B cell (primary cell): ENCODE measurements at places on chromosomes 5 and 9.
A peak's percentile ranks its signal among the peaks of the same experiment; 100 is the strongest.

DNA sequence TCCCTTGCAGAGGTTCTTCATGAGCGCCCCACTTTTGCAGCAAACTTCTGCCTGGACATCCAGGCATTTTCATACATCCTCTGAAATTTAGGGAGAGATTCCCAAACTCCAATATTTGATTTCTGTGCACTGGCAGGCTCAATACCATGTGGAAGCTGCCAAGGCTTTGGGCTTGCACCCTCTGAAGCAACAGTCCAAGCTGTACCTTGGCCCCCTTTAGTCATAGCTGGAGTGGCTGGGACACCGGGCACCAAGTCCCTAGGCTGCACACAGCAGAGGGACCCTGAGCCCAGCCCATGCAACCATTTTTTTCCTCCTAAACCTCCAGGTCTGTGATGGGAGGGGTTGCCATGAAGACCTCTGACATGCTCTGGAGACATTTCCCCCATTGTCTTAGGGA is 74.7 kb downstream of the ZFAND5 start:
- no peak overlapping the region for H3K27ac ChIP-seq
- no peaks in the 10 kb centered on the region for H3K36me3 ChIP-seq
- no peak overlapping the region for H3K4me3 ChIP-seq
- no peak for DNase-seq

- peaks cover 11% of the 10 kb centered on the region for H3K4me1 ChIP-seq
- peak overlapping the region; percentile 98 for H3K4me3 ChIP-seq
- H3K36me3 ChIP-seq, result peaks cover 12% of the 10 kb centered on the region
- peak overlapping the region; percentile 89 for H3K27ac ChIP-seq
These were observed 812 bp downstream of the CETN3 start for GRCh38 chr5:90408571-90409317.

GRCh38 chr9:123345567-123345955 is 10.4 kb upstream of the CRB2 start:
- no peak for DNase-seq
- H3K4me3 ChIP-seq, result no peak overlapping the region
- H3K27me3 ChIP-seq, result no peaks in the 10 kb centered on the region
- no peaks in the 10 kb centered on the region for H3K36me3 ChIP-seq
- peaks cover 85% of the 10 kb centered on the region for H3K4me1 ChIP-seq
- peak overlapping the region; percentile 61 for H3K27ac ChIP-seq

- H3K27me3 ChIP-seq, result peaks cover 5% of the 10 kb centered on the region
- H3K4me3 ChIP-seq, result no peak overlapping the region
- no peaks in the 10 kb centered on the region for H3K36me3 ChIP-seq
- DNase-seq, result no peak
These were observed 11.3 kb upstream of the ACSL6 start for GRCh38 chr5:132022737-132023136.

GRCh38 chr5:137278476-137278875 is 220.7 kb downstream of the SPOCK1 start:
- no peak overlapping the region for H3K4me3 ChIP-seq
- H3K27ac ChIP-seq, result no peak overlapping the region
- H3K4me1 ChIP-seq, result no peaks in the 10 kb centered on the region
- H3K36me3 ChIP-seq, result no peaks in the 10 kb centered on the region
- DNase-seq, result no peak

DNA sequence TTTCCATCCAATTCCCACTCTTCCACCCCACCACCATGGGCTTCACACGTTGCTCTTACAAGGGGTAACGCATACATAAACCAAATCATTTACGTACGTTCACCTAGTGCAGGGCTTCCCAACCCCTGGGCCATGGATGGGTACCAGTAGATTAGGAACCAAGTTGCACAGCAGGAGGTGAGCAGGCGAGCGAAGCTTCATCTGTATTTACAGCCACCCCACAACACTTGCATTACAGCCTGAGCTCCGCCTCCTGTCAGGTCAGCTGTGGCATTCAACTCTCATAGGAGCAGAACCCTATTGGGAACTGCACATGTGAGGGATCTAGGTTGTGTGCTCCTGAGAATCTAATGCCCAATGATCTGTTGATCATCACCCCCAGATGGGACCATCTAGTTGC is 82.3 kb downstream of the CEMIP2 start:
- no peaks in the 10 kb centered on the region for H3K27me3 ChIP-seq
- no peaks in the 10 kb centered on the region for H3K36me3 ChIP-seq
- DNase-seq, result no peak
- H3K4me1 ChIP-seq, result peaks cover 44% of the 10 kb centered on the region
- no peak overlapping the region for H3K27ac ChIP-seq

DNA sequence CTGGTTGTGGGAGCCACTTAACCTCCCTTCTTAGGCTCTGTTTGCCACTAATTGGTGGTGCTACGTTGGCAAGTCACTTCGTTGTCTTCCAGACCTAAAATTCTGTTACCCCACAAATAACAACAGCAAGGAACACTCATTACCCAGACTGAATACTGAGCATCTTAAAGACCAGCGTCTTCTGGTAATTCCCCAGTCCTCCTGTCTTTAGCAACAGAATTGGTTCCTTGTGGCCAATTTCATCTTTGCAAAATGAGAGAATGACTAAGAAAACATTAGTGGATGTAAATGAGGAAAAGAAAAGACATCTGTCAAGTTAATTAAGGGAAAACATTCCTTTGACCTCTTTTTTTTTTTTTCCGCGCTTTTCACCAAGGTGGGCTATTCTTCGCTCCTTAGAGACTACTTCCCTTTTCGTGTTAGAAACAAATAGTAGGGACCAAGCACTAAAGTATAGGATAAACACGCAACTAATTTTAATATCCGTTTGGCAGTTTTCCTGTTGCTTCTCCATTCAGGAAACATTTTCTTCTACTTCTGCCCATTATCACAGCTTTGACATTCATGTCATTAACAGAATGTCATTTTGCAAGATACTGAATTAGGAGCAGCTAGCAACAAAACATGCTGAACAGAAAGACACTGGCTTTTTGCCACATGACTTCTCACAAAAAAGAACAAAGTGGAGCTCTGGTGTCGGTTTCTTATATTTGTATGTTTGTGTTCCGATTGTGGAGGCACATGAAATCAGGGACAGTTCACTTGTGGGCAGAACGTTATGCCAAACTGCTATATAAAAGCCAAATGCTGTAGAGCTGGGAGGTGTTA is 154.2 kb downstream of the CD180 start:
- no peak overlapping the region for H3K4me3 ChIP-seq
- no peak for DNase-seq
- no peaks in the 10 kb centered on the region for H3K36me3 ChIP-seq
- H3K4me1 ChIP-seq, result no peaks in the 10 kb centered on the region
- H3K27ac ChIP-seq, result no peak overlapping the region
- no peaks in the 10 kb centered on the region for H3K27me3 ChIP-seq

- no peak overlapping the region for H3K4me3 ChIP-seq
- H3K27me3 ChIP-seq, result no peaks in the 10 kb centered on the region
- peaks cover 10% of the 10 kb centered on the region for H3K36me3 ChIP-seq
- no peak overlapping the region for H3K27ac ChIP-seq
These were observed 48.2 kb upstream of the ANGPTL2 start for GRCh38 chr9:127170652-127171051.

DNA sequence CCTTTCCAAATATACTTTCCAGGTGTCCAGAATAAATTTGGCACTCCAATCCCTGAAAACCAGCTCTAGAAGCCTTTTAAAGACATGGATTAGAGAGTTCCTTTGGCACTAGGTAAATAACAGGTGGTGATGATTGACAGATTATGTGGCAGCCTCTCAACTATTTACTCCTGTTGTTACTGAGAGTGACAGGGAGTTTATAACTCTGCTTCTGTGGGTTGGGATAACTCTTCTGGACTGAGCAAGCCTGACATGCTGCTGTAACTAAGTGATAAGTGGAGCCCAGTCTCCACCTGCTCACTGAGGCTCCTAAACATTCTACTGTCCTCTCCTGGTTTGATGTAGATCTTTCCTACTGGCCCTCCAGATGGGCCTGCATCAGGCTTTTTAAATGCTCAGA is 693.2 kb upstream of the FTMT start:
- no peaks in the 10 kb centered on the region for H3K27me3 ChIP-seq
- no peak overlapping the region for H3K4me3 ChIP-seq
- no peaks in the 10 kb centered on the region for H3K36me3 ChIP-seq
- H3K4me1 ChIP-seq, result no peaks in the 10 kb centered on the region
- H3K27ac ChIP-seq, result no peak overlapping the region

GRCh38 chr5:82784521-82784920 is 292.7 kb downstream of the TMEM167A start:
- no peak overlapping the region for H3K4me3 ChIP-seq
- no peaks in the 10 kb centered on the region for H3K4me1 ChIP-seq
- no peaks in the 10 kb centered on the region for H3K27me3 ChIP-seq
- DNase-seq, result no peak
- H3K27ac ChIP-seq, result no peak overlapping the region
- no peaks in the 10 kb centered on the region for H3K36me3 ChIP-seq

GRCh38 chr5:80156156-80156555 is 99.7 kb downstream of the SERINC5 start:
- peaks cover 8% of the 10 kb centered on the region for H3K4me1 ChIP-seq
- no peak for DNase-seq
- H3K27ac ChIP-seq, result no peak overlapping the region
- no peak overlapping the region for H3K4me3 ChIP-seq
- H3K27me3 ChIP-seq, result no peaks in the 10 kb centered on the region
- no peaks in the 10 kb centered on the region for H3K36me3 ChIP-seq

- H3K4me1 ChIP-seq, result no peaks in the 10 kb centered on the region
- H3K4me3 ChIP-seq, result no peak overlapping the region
- H3K27ac ChIP-seq, result no peak overlapping the region
- H3K27me3 ChIP-seq, result no peaks in the 10 kb centered on the region
These were observed 181.3 kb upstream of the ELL2 start for GRCh38 chr5:96142786-96143434.

DNA sequence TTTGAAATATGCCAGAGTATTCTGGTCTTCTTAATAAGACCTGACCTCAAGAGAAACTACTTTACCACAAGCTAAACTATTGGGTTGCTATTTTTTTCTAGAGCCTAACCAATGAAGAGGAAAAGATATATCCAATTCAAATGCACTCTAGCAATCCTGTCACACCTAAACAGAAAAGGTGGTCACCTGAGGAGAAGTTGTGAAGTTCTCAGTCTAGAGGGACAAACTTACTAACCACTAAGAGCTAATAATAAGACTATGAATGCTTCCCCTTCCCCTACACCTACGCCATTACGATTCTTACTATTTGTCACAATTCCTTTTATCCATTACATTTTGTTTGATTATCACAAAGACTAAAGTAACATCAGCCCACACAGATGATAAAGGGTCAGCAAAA is 29.7 kb downstream of the RLN2 start:
- no peaks in the 10 kb centered on the region for H3K27me3 ChIP-seq
- no peak for DNase-seq

GRCh38 chr5:71828291-71829040 is 109.4 kb downstream of the CARTPT start:
- no peaks in the 10 kb centered on the region for H3K4me1 ChIP-seq
- H3K27me3 ChIP-seq, result no peaks in the 10 kb centered on the region
- H3K36me3 ChIP-seq, result no peaks in the 10 kb centered on the region
- DNase-seq, result no peak
- no peak overlapping the region for H3K27ac ChIP-seq

GRCh38 chr5:143605403-143606005 is 202.0 kb upstream of the NR3C1 start:
- no peaks in the 10 kb centered on the region for H3K27me3 ChIP-seq
- peaks cover 19% of the 10 kb centered on the region for H3K4me1 ChIP-seq
- no peak overlapping the region for H3K27ac ChIP-seq
- DNase-seq, result peak; percentile 34
- no peaks in the 10 kb centered on the region for H3K36me3 ChIP-seq

DNA sequence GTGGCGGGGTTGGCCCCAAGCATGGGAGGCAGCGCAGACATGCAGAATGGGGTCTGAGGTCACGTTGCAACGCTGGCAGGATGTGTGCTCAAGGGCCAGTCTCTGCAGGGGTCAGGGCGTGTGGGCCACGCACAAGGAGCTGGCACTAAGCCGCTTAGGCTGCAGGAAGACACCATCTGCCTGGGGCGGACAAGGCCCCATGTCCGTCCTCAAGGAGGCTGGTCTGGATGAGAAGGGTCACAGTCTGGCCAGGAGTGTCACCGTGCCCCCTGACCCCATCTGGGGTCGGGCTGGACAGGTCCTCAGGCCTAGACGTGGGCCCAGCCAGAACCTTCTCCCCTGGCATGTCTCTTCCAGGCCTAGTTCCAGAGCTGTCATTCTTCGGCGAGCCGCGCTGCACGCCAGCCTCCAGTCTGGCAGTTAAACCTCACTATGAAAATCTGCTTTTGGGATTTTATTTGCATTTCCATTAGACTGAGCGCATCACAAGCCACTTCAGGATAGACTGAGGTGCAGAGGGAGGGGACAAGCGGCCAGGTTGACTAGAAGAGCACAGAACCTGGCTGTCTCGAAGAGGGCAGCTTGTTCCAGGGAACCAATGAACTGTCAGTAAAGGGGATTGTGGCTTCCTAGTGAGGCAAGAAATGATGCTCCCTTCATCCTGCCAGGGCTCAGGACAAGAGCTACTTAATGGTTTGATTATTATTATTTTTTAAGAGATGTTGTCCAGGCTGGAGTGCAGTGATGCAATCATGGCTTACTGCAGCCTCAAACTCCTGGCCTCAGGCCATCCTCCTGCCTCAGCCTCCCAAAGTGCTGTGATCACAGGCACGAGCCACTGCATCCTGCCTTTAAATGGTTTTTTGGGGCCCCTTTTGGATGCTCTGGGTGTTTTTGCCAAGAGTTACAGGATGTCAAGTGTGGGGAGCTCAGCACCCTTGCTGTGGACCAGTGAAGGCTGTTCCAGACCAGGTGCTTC is 4.3 kb downstream of the BRD3OS start:
- H3K36me3 ChIP-seq, result peaks cover 48% of the 10 kb centered on the region
- H3K4me3 ChIP-seq, result no peak overlapping the region
- no peak for DNase-seq
- peaks cover 16% of the 10 kb centered on the region for H3K4me1 ChIP-seq
- H3K27me3 ChIP-seq, result no peaks in the 10 kb centered on the region
- H3K27ac ChIP-seq, result no peak overlapping the region

DNA sequence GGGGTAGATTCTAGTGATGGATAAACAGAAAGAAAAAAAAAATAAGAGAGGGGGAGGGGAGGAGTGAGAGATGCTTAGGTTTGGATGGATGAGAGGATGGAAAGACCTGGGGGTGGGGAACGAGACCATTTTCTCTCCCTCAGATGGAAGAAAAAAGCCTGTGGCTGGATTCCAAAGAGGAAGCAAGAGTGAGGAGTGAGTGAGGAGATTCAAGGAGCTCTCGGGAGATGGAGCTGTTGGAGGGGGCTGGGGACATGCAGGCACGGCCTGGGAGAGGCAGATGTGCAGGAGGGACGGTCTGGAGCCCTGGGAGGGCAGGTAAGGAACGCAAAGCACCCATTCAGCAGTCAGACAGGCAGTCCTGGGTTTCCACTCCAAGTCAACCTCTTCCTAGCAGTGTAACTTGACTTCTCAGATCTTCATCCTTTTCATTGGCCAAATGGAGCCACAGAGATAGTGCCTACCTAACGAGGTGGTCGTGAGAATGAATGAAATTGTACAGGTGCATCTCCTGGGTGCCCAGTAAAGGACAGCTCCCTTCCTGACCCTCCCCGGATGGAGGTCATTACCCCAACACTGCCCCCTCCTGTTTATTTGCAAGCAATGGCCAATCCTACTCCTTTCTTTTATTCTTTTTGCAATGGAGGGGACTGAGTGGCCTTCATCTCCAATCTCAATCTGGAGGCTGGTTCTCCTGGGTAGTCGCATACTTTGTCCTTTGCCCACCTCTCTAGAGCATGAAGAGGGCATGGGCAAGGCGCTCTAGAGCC is 52.2 kb downstream of the PCDH1 start:
- H3K36me3 ChIP-seq, result no peaks in the 10 kb centered on the region
- peak; percentile 19 for DNase-seq
